Astrocyte (in vitro differentiated cells and primary cell): ENCODE measurements at places on chromosomes 11 and 22.

DNA sequence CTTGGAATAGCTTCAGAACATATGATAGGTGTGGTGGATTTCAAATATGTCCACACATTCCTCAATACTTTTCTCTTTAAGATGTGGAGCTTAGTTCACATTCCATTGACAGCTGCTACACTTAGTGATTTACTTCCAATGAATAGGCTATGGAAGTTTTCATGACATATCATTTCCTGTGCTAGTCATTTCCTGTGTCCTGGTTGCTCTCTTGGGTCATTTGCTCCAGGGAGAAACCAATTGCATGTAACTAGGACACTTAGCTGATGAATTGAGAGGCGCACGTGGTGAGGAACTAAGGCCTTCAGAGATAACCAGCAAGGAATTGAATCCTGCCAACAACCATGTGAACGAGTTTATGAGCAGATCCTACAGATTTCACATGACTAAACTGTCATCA, 120.9 kb downstream of the SLC17A6 start:
- peak; percentile 86 for DNase-seq

- no peak for DNase-seq
These were observed 2.0 kb upstream of the TMA7B start for GRCh38 chr22:39958009-39958711.

DNA sequence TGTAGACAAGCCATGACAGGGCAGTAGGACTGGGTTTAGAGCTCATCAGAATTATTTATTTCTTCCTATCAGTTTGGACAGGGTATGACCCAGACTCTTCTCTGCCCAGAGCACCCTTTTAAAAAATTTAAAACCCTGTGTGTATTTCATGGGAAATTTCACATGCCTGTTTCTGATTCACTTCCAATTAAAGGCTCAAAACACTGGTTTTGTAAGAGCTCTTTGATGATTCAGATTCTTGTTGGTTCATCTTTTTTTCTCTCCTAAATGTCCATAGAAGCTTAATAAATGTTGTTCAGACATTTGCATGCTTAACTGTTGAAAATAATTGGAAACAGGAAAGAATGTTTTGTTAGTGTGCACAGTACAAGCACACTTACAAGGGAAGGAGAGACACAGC, 13.8 kb downstream of the FLI1 start:
- DNase-seq, result peak; percentile 57

GRCh38 chr11:64687643-64688533, 35.1 kb downstream of the NRXN2 start:
- no peak for DNase-seq

DNA sequence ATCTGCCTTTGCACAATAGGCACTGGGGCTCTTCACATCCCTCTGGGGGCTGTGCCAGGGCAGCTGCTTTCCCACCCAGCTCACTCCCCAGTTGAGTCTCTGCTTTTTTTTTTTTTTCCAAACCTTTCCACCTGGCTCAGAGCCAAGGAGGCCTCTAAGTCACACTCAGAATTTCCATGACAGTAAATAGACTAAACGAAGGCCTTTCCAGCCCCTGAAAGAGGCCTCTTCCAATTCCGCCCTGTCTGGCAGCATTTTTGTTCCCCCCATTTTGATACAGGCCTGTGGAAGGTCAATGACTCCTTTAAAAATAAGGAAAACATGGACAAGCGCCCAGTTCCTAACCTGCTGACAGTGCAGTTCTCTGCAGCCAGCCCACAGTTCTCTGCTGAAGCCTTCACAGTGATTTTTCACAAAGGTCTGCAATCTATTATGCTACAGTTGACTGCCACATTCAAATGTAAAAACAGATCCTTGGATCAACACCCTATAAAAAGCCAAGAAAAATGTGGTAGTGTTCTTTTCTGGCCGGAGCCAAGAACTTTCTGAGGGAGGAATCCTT, 107.5 kb upstream of the SESN3 start:
- peak; percentile 73 for DNase-seq

GRCh38 chr11:17606233-17607082, 59.4 kb downstream of the OTOG start:
- no peak for DNase-seq

GRCh38 chr11:18490319-18490718, 34.7 kb downstream of the LDHAL6A start:
- no peak for DNase-seq

DNA sequence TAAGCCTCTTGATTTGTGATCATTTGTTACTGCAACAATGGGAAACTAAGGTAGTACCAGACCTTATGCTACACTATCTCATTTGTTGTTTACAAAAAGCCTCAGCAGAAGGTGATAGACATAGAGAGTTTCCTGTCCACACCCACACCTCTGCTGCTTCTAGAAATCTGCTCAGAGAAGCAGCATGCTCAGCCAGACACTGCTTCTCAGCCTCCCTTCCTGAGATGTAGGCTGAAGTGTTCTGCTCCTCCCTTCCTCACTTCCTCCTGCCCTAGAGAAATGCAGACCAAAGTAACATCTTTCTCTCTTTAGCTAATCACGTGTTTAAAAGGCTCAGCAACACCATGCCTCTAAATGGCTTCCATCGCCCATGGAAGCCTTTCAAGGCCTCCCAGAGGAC, 88.4 kb downstream of the SLC1A2 start:
- DNase-seq, result no peak
